ENCODE measurements at places on chromosomes 11 and 22. TPM values are rescaled to one million over a fixed set of nuclear protein-coding genes. Genes with fewer than 3 reads are reported as not detected.

The CARNS1 gene
- 65.6 TPM for polyA plus RNA-seq

GRCh38 chr11:82722231-82722630 lies 11.4 kb downstream of the FAM181B start:
- DNase-seq: no peak

The LRRC74B gene
- polyA plus RNA-seq: 0.13 TPM

GRCh38 chr11:74929431-74930363 lies 19.2 kb downstream of the XRRA1 start:
- DNase-seq: peak; percentile 93

GRCh38 chr11:73428699-73429098 lies 52.5 kb downstream of the RELT start:
- DNase-seq: no peak

DNA sequence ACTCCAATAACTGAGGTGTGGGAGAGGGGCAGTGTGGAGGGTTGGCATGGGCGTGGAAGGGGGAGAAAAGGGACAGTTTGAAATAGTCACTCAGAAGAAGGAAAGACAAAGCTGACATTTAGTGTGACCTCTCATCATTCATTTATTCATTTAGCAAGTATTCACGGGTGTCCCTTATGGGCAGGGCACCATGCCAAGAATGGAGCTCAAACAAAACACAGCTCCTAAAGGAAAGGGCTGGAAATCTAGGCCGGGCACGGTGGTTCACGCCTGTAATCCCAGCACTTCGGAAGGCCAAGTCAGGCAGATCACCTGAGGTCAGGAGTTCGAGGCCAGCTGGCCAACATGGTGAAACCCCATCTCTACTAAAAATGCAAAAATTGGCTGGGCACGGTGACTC lies 19.4 kb upstream of the DGKZ start:
- DNase-seq: no peak

DNA sequence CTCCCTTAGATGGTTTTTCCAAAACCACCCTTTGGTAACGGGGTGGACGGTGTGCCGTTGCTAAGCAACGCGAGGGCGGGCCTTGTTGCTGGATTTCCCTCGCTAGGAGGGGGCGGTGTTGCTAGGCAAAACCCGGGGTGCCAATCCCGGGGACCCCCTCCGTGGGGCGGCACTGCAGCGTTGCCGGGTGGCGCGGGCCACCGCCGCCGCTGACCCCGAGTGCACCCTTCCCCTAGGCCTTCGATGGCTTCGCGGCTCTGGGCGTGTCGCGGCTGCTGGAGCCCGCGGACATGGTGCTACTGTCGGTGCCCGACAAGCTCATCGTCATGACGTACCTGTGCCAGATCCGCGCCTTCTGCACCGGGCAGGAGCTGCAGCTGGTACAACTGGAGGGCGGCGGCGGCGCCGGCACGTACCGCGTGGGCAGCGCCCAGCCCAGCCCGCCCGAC lies 8.9 kb downstream of the EHBP1L1 start:
- no peak for DNase-seq

The ZNHIT2 gene
- polyA plus RNA-seq: 4.6 TPM

GRCh38 chr11:72703267-72704008 lies 29.2 kb upstream of the PDE2A start:
- peak; percentile 96 for DNase-seq

DNA sequence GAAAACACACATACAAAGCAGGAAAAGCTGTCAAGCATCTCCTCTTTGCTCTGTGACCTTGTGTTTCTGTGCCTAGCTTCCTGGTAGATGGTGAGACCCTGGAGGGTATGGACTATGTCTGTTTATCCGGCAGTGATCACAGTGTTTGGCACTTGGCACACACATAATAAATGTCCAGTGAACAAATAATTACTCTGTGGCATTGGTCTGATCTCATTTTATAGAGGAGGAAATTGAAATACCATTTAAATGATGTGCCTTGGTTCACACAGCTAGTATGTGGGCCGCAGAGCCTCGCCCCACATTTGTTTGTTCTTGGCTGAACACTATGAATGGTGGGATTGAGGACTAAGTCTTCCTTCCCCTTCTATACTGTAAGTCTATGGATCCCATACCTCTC lies 104.7 kb upstream of the SPON1 start:
- no peak for DNase-seq

DNA sequence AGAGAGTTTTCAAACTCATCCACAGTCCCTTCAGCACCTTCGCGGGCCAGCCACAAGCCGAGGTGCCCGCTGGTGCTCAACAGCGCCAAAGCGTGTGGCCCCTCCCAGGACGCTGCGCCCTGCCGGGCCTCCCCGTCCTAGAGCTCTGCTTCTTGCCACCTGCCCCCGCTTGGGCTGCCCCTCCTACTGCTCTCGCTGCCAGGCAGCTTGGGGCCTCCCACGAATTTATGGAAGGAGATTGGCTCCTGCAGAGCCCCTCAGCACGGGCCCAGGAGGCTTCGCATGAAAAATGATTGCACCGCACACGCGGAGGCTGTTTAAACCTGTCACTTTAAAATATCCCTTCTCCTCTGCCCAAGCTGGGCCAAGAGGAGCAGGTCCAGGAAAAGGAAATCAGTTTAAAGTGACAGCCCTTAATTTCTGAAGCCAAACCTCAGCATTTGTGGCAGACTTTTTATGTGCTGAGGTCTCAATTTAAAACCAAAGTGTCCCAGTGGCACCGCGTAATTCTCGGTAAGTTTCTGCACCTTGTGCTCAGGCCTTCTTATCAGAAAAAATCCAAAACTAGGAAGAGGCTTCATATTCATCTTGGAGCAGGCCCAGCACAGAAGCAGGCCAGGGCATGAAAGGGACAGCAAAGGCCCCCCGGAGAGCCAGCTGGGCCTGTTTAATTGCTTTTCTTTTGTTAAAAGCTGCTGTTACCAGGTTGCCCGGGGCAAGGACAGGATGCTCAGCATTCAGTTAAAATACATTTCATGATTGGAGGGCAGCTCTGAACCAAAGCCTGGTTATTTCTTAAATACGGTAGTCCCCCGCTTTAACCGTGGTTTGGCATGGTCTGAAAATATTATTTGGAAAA lies 303.6 kb downstream of the OPCML start:
- DNase-seq: peak; percentile 47

DNA sequence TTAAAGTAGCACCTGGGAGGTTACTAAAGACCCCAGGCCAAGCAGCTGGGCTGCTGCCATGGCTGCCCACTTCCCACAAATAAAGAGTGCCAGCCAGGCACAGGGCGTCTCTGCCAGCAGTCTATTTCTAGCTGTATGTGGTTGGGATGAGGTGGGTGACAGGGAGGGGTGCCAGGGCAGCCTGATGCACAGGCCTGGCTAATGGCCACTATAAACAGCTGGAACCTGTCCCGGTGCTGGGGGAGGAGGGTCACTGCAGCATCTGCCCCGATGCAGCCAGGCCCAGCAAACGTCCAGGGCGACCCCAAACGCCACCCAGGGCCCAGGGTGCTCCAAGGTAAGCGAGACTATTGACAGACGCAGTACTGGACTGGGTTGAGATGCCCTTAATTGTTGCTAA lies 37.4 kb downstream of the SCUBE1 start:
- DNase-seq: no peak

- no peak for DNase-seq
Observed at GRCh38 chr11:3014057-3014938, 22.2 kb upstream of the NAP1L4 start.

- DNase-seq: no peak
Observed at GRCh38 chr11:87030458-87031054, 7.2 kb upstream of the TMEM135 start.

The KCNQ1 gene
- polyA plus RNA-seq: 2.6 TPM

GRCh38 chr11:117219455-117219854 lies 12.4 kb downstream of the PCSK7 start:
- no peak for DNase-seq

The SLC43A1 gene
- polyA plus RNA-seq: 9.9 TPM

DNA sequence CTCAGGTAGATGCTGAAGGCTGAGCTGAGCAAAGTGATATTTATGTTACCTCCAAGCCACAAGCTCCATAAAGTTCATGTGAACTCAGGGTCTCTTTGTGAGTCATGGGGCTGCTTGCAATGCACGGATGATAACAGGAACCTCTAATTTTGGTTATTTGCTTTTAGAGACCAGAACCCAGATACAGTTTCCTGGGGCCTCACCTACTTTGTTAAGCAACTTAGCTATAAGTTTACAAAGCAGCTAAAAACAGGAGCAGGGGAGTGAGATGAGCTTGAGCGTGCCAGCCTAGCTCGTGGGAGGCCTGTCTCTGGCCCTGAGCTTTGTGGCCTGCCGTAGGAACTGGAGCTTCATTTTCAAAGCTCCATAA lies 29.2 kb downstream of the SREBF2 start:
- DNase-seq: no peak

DNA sequence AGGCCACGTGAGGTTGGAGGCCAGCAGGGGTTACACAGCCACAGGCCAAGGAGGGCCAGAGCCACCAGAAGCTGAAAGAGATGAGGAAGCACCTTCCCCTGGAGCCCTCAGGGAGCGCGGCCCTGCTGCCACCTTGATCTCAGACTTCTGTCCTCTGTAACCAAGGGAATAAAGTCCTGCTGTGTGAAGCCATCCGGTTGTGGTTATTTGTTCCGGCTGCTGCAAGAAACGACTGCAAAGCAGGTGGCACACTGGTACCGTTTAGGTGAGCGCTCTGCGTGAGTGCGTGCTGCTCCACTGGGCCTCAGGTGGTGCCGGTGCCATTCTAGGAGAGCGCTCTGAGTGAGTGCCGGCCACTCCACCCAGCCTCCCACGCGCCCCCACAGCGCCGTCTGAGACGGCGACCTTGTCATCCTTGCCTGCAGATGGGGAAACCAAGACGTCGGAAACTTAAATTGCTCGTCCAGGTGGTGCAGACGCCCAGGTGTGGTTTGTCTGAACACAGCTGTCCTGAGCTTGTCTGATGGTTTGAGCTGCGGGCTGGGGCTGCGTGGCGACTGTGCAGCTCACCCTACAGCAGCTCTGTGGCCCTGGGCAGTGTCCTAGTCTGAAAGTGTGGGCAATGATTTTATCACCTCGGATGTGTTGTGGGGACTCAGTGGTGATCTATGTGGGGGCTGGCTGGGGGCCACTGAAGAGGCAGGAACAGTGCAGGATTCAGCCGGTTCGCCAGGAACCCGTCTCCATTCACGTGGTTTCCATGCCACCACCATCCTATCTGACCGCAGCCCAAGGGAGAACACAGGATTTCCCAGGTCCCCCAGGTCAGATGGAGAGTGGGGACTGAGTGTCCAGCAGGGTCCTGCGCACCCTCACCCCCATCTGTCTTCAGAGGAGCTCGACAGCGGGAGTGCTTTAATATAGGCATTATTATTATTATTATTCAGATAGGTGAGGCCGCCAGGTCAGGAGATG lies 4.6 kb upstream of the MRGPRG start:
- no peak for DNase-seq

GRCh38 chr11:10460611-10461275 lies 5.7 kb downstream of the AMPD3 start:
- no peak for DNase-seq

- no peak for DNase-seq
Observed at GRCh38 chr11:19887842-19888241, 175.2 kb downstream of the NAV2 start.

The ESAM gene
- polyA plus RNA-seq: 65.4 TPM

DNA sequence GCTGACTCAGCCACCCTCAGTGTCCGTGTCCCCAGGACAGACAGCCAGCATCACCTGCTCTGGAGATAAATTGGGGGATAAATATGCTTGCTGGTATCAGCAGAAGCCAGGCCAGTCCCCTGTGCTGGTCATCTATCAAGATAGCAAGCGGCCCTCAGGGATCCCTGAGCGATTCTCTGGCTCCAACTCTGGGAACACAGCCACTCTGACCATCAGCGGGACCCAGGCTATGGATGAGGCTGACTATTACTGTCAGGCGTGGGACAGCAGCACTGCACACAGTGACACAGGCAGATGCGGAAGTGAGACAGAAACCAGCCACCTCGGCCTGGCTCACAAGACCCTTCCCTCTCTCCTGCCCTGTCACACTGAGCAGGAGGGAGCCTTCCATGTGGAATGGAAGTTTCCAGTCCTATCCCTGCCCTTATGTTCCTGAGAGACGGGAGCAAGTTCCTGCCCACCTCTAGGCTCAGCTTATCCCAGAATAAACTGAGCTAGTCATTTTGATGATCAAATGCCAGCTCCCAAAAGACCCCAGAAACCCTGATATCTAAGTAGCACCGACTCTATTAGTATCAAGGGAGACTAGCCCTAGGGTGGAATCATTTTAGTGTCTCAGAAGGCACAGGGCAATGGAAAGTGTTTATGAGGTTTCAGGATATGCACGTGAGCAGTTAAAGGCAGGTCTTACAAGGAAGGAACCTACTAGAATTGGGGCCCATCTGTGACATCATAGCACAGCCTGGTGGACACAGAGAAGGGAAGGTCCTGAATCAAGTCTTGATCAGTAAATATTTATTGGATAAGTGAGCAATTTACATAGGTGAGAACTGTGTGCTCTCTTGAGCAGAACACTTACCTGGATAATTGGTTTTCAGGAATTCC lies 6.3 kb upstream of the IGLL5 start:
- DNase-seq: no peak

GRCh38 chr11:7484645-7485044 lies 661 bp upstream of the OLFML1 start:
- DNase-seq: peak; percentile 14

- DNase-seq: no peak
Observed at GRCh38 chr11:56932572-56933220, 56.0 kb upstream of the OR5AK2 start.

Measured in muscle of leg (tissue), 16 donors.